Stimulated activated CD4-positive, alpha-beta T cell treated with anti-CD3 and anti-CD28 coated beads, Interleukin-1b, Interleukin-23, amount 100 ng/mL, for 1 hour (primary cell): ENCODE measurements at places on chromosomes 12 and 14.

DNA sequence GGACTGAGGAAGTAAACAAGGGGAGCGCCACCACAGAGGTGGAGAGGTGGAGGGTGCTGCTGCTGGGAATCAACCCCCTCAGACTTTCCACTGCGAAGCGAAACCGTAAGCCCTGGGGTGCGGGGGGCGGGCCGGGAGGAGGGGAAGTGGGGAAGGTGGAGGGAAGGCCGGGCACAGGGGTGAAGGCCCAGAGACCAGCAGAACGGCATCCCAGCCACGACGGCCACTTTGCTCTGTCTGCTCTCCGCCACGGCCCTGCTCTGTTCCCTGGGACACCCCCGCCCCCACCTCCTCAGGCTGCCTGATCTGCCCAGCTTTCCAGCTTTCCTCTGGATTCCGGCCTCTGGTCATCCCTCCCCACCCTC lies at the start of gene LAG3:
LAG3 (plus strand) TSS at position 190 of the 365 bp plus-strand sequence. CDS start 333 bp downstream, outside the sequence.
- DNase-seq, result no peak

DNA sequence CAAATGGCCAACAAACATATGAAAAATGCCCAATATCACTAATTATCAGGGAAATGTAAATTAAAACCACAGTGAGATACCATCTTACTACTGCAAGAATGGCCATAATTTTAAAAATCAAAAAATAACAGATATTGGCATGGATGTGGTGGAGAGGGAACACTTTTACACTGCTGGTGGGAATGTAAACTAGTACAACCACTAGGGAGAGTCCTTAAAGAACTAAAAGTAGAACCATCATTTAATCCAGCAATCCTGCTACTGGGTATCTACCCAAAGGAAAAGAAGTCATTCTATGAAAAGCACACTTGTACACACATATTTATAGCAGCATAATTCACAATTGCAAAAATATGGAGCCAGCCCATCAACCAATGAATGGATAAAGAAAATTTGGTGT lies 459.7 kb downstream of the GXYLT1 start:
- DNase-seq, result no peak

DNA sequence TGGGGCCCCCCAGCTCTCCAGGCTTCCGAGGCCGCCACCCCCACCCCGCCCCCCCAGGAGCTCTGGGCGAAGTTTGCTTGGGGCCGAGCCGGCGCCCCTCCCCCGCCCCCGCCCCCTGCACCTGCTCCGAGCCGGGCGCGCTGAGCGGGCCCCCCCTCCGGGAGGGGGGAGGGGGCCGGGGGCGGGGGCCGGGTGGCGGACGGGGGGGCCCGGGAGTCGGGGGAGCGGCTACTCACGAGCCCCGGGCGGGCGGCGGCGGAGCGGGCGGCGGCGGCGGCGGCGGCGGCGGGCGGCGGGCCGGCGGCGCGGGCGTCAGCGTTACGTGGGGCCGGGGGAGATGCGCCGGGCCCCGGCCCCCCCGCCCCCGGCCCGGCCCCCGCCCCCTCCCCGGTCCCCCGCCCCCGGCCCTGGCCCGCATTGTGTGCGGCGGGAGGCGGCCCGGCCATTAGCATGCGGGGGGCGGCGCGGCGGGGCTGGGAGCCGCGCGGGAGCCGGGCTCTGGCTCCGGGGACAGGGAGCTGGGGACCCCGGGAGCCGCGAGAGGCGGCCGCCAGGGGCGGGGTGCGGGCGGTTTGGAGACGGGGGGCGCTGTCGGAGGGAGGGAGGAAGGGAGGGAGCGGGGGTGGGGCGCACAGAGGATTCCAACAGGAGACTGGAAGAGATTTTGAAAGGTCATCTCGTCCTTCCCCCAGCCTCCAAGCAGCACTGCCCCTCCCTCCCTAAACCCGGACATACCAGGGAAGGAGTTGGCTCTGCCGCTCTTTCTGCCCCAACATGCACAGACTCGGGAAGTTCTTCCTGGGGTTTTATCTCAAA lies at the start of gene ZNF219:
ZNF219 (minus strand) TSS at position 580 of the 816 bp plus-strand sequence. CDS start 5,064 bp downstream, outside the sequence.
- DNase-seq, result no peak

DNA sequence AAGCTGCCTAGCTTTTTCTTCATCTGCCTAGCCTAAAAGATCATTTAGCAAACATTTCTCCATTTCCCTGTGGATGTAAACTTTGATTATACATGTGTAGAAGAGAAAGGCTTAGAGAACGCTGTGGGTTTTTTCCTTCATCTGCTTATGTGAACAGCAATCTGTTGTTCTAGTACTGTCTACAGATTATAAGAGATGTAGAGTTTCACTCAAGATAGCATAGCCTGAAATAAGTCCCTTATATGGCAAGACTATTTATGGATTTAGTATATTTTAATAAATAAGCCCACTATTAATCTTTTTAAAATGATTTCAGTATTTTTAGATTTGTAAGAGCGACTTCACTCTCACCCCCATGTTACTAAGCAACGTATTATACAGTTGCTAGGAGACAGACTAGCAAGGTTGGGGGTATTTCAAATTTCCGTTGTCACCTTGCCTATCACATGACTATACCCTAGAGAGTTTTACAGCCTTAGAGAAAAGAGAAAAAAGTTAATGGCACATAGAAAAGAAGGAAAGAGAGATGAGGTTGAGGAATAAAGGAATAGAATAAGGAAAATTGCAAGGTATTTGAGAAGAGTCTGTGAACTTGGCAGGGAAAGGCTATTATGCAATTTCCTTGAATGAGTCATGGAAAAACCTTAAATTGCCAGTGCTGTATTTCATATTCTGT lies 12.2 kb upstream of the TUBA1A start:
- DNase-seq, result no peak

- DNase-seq, result no peak
Measured at GRCh38 chr12:1857086-1857485, 36.7 kb downstream of the LRTM2 start.

DNA sequence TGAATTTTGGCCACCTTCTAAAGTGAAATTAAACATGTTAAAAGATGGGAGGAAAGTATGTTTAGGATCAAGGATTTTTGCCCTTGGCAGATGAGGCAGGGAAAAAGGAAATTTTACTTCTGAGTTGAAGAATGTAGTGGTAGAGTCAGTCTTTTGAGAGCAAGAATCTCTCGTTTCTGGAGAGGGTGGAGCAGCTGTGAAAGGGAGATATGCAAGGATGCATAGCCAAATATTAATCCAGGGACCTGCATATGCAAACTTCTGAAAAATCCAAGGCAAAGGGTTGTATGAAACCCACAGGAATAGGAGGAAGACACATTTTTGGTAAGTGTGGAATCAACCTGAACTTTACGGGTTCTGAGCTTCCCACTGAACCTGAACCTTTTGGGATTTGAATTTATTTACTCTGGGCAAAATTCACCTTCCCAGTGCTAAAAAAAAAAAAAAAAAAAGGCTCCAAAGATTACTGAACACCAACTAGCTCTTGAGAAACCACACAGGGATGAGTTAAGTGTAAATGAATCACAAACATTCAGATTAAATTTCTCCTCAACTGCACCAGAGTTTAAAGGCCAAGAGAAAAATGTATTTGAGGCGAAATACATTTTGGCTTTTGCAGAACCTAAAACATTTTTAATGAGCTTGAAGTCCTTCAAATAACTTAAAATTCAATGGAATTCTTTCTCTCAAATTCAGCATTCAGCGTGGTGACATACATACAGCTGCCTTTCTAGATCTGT lies 187.1 kb upstream of the CDKN3 start:
- no peak for DNase-seq

- no peak for DNase-seq
Measured at GRCh38 chr12:2672863-2673262, 121.9 kb upstream of the FKBP4 start.

GRCh38 chr14:95151561-95151960 lies 5.8 kb downstream of the DICER1 start:
- DNase-seq, result no peak
